NCI-H446 (cell line): ENCODE measurements at places on chromosomes 4 and X.

DNA sequence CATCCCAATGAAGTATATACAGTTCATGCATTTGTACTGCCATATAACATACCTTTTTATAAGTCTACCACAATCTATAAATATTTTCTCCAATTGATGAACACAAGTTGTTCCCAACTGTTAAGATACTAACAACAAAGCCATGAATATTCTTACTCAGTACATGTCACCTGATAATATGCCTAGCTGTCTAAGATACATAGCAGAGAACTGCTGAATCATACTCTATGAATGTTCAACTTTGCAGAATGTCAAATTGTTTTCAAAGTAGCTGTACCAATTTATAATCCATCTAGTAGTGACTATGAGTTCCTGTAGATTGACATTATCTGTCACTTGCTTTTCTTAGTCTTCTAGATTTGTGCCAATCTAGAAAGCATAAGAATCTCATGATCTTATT, 84.9 kb downstream of the RAB28 start:
- no peak for DNase-seq

GRCh38 chrX:6852869-6853268, 294.6 kb upstream of the STS start:
- no peak for DNase-seq

GRCh38 chr4:148955564-148956297, 513.5 kb upstream of the NR3C2 start:
- DNase-seq: no peak

DNA sequence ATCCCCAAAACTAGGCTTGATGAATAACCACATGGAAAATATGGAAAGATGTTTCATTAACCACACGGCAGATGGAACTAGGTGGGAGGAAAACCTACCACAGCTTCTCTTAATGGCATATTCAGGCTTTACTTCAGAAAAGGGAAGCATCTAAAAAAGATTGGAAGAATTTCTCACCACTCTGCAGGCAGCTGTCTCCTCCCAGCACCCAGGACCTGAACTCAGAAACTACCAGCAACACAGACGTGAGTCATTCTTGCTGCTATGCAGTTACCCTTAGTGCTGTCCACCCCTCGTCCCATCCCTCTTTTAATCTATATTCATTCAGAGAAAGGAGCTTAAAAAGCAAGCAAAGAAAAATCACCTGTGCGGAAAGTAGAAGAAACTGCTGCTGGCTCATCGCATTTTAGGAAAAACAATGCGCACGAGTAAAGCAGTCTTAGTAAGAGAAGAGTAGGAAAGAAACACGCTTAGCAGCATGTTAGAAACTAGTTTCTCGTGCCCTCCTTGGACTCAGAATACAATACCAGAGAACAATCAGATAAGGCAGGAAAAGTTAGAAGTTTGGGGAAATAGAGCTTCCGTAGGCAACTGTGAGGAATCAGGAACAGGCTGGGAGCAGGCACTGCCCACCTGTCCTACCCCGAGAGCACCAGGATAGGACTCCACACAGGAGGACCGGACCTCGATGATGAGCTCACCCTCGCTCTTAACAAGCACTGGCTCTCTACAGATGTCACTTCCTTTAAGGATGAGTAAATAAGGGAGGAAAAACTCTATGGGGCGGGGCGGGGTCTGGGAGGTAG, 48.1 kb upstream of the ENPP6 start:
- DNase-seq: no peak

GRCh38 chr4:168273838-168274237, 44.7 kb downstream of the DDX60 start:
- no peak for DNase-seq

DNA sequence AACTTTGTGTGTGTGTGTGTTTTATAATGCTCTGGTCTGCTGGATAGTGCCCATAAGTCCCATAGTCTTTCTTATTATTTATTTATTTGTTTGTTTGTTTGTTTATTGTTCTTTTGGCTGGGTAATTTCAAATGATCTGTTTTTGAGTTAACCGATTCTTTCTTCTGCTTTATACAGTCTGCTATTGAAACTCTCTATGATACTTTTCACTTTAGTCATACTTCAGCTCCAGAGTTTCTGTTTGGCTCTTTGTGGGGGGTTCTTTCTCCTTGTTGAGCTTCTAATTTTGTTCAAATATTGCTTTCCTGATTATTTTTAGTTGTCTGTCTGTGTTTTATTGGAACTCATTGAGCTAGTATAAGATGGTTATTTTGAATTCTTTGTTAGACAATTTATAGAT, 10.0 kb downstream of the CXCL3 start:
- no peak for DNase-seq

DNA sequence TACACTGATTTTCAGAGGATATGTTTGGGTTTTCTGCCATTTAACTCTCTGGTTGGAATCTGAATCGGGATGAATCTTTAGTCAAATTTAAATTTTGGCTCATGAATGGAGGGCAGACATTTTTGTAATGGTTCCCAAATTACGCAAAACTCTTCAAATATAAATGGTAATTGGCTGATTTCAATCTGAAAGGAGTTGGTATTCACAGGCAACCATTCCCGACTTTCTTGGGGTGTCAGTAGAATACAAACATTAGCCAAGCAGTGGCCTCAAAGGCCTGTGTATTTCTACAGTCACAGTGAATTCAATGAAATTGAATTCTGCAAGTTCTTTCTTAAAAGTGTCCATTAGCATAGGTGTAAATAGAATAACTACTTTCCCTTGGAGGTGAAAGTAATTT, 668.8 kb upstream of the PRKX start:
- no peak for DNase-seq

DNA sequence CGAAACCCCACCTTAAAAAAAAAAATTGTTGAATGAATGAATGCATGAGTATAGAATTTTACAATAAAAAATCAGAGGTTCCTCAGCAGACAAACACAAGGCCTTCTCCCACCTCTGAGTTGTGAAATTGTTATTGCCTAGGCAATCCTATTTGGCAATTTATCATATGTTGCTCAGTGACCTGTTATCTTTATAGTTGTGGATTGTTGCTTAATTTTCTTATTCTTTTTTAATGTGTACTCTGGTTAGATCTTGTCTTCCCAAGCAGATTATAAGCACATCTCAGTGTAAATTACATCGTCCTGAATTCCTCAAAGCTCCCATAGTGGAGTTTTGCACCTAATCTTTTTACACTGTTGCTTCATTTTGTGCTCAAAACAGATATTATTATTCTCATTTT, 71.9 kb downstream of the RBM47 start:
- DNase-seq: no peak

- no peak for DNase-seq
Observed at GRCh38 chrX:28135378-28136047, 154.3 kb upstream of the DCAF8L1 start.

GRCh38 chrX:13159886-13160285, 115.5 kb upstream of the FAM9C start:
- no peak for DNase-seq

DNA sequence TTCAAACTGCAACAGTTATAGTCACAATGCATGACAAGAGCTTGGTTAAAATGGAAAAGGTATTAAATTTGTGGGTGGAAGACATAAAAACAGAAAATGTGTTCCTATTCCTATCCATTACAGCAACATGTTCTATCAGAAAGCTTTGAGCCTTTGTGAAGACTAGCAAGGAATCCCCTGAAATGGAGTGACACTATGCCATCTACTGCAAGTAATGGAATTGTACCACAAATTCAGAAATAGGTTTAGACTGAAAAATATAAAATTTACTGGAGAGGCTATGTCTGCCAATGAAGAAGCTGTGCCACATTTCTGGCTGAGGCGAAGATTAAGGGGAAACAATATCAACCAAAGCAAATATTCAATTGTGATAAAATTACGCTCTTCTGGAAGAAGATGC, 247.9 kb downstream of the ADAM29 start:
- DNase-seq: no peak

DNA sequence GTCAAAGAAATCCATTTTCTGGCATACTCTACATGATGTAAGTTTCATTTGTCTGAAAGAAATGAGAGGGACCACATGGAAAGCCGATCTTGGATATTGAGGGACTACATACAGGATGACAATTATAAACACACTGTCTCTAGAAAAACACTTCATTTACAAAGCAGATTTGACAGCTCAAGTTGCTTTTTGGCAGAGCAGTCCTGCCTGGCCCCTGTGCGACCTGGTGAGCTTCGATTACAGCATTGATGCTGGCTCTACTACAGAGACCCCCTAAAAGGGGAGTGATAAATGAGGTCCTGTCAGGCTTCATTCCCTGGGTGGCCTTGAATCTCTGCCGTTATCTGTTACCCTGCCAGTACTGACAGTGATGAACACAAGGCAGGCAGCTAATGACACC, 215.2 kb upstream of the NOCT start:
- DNase-seq: no peak

DNA sequence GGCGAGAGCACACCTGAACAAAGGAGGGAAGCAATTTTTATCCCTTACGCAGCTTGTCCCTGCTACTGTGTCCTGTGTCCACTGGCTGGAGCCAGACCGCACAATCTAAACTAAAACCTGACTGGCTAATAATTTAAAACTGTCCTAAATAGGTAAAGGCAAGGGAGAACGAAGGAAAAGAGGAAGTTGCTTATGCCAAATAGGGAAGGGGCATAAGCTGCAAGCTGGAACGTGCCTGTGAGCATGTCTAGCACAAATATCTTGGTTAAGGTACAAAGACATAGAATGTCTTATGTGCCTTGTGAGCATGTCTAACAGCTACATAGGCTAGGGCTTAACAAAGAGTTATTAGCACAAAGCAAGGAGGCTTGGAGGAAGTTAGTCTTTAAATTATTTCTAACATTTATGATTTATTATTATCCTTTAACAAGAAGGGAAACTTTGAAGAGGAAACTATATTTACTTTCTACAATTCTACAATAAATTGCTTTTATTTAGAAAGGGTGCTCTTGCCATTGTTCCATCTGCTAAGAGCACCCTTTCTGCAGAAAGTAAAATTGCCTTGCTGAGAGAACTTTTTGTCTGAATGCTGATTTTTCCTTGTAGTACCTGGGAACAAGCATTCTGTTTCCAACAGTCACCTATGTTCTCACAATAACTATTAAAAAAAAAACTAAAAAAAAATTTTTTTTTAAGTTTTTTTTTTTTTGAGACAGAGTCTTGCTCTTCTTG, 80.6 kb upstream of the CBR4 start:
- DNase-seq: no peak

DNA sequence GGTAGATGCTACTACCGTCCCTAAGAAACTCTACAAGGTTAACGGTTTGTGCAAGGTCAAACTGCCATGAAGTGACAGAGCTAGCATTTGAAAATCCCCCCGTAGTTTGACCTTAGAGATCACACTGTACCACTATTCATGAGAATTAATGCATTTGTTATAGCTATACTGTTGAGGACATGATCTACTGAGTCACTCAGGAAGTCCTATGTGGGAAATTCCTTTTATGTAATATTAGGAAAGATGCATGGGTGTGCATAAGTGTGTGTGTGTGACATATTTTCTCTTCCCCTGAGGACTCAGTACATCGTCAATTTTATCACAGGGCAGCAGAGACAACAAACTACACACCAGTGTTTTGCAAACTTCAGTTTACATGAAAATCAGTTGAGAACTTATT, 141.1 kb downstream of the FBXW7 start:
- DNase-seq: no peak

GRCh38 chr4:128232719-128233118, 54.9 kb downstream of the PGRMC2 start:
- DNase-seq: no peak

DNA sequence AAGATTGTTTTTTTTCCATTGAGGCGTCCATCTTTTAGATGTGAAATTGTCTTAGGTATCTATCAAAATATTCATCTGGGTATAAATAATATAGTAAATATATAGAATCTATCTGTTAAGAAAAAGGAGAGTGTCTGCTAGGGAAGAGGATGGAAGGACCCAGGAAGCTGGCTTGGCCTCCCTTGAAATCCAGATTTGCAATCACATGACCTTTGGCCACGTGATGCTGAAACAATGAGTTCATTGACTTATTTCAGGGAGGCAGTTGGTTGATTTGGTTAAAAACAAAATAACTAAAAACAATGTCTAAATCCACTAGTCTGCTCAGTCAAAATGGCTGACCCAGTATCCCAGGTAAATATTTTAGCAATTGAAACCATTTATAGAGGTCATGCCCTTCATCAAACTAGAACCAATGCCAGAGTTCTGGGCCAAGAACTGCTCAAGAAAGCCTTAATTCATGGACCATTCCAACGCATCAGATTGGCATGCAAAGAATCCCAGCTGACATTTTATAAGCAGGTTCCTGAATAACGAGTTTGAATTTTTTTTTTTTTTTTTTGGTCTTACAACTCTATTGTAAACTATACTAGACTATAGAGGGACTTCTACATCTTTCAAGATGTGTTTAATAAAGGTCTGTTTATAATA, 172.7 kb downstream of the MID1 start:
- DNase-seq: no peak

DNA sequence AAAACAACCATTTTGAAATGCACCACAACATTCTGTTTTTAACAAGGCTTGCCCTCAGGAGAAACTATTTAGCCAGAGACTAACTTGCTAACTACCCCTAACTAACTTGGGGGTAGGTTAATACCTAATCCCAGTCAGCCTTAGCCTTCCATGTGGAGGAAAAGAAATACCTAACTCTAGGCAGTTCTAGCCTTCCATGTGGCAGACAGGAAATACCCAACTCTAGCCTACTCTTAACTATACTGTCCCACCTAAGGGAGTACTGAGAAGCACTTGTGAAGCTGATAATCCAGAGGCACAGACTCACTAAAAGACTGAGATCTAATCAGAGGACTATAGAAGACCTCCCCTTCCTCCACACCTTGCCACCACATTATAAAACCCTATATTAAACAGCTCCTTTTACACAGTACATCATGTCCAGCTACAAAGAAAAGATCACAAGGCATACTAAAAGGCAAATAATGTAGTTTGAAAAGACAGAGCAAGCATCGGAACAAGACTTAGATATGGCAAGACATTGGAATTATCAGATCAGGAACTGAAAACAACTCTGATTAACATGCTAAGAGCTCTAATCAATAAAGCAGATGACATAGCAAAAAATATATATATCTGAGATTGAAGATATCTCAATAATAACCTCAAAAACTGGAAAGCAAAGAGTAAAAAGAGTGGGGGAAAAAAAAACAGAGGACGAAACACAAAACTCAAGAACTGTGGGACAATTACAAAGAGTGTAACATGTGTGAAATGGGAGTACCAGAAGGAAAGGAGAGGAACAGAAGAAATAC, 52.2 kb downstream of the FRYL start:
- no peak for DNase-seq

DNA sequence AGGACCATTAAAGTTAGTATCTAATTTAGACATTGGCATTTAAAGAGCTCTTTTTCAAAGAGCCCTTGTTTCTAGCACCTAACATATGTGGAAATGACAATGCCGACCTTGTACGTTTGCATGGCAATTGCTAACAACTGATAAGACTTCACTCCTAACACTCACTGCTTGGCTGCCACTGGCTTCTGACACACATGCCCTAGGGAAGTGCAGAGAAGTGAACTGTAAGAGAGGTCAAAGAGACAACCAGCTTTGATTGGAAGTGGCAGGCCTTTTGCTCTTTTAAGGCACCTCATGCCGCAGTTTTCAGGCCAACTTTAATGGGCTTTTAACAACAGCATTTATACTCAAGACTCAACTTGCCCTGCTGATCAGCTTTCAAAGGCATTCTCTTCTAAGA, 158.4 kb downstream of the RAB28 start:
- DNase-seq: no peak

GRCh38 chr4:42460043-42460442, 62.8 kb downstream of the SHISA3 start:
- no peak for DNase-seq
